NB4 (cell line): ENCODE measurements at places on chromosomes 6 and 20.

DNA sequence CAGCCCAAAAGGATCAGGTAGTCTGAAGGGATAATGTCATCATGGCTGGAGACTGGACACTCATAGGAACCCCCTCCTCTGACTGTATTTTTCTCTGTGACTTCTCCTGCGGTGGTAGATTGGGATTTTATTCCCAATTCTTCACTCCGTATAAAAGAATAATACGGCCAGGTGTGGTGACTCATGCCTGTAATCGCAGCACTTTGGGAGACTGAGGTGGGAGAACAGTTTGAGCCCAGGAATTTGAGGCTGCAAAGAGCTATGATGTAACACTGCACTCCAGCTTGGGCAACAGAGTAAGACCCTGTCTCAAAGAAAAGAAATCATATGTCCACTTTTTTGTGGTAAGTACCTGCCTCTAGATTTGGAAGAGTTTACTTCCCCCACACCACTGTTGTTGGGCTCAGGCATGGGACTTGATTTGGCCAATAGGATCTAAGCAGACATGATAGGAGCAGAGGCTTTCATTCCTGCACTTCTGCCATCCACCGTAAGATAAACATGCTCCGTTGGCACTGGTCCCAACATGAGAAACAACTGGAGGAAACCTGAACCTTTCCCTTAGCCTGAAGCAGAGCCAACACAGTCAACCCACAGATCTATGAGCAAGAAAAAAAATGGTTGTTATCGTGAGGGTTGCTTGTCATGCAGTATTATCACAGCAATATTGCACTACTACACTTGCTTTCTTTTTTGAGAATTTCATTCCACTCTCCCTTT, 82.0 kb downstream of the JPH2 start:
- no peak for DNase-seq

DNA sequence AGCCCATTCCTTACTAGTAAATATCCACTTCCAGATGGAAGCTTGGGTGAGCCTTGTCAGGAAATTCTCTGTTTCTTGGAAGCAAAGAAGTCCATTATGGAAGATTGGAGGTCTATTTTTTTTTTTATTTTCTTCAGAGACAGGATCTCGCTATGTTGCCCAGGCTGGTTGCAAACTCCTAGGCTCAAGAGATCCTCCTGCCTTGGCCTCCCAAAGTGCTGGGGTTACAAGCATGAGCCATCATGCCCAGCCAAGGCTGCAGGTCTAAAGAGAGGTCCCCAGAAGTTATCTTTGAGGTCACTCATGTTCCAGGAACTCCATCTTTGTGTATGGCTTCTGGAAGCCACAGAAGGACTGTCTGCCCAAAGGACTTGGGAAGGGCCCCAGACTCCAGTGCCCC, 255.3 kb downstream of the LY86 start:
- no peak for DNase-seq

GRCh38 chr20:49507741-49508434, 25.4 kb upstream of the KCNB1 start:
- DNase-seq: no peak

DNA sequence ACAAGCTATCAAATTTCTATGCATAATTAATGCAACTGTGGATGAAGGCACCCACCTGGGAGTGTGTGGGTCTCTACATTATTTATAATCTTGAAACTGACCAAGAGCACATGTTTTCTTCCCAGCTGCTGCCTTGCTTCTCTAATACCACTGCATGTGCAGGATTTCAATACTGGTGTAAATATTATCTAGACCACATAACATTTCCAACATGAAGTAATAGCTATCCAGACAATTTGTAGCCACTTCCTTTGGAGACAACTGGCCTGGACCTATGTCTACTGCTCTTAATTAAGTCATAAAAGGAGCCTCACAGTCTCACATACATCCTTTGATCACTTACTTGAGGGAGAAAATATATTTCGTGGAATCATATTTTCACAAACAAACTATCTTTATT, 180.7 kb downstream of the HIVEP2 start:
- no peak for DNase-seq

DNA sequence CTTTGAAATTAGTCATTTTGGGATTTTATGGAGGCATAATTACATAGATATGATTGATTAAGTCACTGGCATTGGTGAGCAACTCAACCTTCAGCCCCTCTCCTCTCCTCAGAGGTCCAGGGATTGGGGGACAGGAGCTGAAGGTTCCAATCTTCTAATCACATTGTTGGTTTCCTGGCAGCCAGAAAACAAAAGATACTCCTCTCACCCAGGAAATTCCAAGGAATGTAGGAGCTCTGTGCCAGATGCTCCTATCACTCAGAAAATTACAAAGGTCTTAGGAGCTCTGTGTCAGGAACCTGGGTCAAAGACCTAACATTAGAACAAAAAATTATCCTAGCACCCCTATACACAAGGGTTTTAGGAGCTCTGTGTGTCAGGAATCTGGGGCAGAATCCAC, 679.7 kb upstream of the ID4 start:
- no peak for DNase-seq

- DNase-seq: no peak
Measured at GRCh38 chr6:12196326-12196936, 93.7 kb upstream of the EDN1 start.

GRCh38 chr6:31737991-31738979, 1.5 kb upstream of the MSH5 start:
- DNase-seq: peak; percentile 99

DNA sequence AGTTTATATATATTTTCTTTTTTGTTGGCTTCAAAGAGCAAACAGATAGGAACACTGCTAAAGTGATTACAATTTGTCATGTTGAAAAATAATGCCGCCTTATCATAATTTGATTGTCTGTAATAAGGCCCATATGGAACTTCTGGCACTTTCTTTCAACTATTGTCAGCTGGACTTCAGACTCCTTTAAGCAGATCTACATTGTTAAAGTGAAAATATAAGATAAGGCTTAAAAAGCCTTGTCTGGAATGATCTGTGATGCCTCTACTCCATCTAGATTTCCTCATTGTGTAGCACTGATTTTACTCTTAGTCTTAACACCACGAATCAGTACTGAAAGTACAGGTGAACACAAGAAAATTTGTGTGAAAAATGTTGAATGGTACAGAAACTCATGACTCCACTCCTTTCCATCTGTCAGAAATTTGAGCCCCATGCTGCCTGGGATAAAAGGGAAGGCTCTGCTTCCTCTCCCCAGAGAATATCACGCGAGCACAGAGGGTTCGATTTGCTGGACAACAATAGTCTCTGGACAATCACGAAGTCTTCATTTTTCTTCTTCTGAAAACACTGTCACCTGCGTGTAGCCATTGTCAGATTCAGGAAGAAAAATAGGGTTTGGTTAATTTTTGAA, 56.0 kb downstream of the BCAS1 start:
- no peak for DNase-seq

GRCh38 chr20:43508604-43509040, 1.1 kb downstream of the L3MBTL1 start:
- DNase-seq: peak; percentile 16

DNA sequence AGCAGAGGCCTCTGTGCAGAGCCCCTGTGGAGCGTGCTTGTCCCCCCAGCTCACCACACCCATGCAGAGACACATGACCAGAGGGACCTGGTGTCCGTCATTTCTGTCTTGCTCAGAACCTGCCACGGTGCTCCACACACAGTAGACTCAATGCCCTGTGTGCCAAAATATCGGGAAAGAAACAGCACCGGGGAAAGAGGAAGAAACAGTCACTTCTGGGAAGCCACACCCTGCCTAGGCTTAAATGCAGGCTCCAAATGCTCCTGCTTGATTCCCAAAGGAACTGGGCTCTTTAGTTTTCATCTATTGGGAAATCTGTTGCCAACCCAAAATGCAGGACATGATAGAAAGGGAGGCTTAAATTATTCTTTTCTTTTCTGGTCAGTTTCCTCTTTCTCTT, 503.9 kb downstream of the CD83 start:
- DNase-seq: no peak

DNA sequence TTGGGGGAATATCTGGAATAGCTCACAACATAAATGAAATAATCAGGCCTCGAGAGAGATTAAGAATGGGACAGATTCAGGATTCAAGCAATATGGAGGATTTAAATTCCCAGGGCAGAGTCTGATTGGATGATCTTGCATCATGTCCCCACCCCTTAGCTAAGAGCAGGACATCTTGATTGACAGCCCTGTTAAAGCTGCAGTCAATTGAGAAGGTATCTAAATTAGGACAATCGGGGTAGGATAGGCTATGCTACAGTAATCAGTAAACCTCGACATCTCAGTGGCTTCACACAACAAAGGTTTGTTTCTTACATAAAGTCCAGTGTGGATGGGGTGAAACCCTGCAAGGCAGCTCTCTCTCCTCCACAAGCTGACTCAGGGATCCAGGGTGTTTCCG, 109.5 kb downstream of the EYA2 start:
- DNase-seq: no peak
